ENCODE measurements at places on chromosomes 6 and 20.

DNA sequence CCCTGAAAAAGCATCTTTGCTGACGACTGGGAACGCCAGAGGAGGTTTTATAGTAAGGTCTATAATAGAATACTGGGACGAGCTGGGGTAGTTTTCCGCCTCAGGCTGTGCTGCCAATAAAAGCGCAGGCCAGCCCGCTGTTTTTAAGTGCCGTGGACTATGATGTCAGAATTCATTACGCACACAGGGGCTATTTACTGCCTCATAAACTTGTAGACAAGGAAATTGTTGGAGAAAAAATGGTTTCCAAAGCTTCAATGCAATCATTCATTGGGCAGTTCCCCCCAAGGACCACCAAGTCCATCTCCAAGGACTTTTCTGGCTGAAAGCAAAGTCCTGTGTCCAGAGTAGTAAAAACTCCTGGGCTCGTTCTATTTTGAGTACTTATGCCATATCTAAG is 20.4 kb upstream of the FOXF2 start:
- no peak for DNase-seq

DNA sequence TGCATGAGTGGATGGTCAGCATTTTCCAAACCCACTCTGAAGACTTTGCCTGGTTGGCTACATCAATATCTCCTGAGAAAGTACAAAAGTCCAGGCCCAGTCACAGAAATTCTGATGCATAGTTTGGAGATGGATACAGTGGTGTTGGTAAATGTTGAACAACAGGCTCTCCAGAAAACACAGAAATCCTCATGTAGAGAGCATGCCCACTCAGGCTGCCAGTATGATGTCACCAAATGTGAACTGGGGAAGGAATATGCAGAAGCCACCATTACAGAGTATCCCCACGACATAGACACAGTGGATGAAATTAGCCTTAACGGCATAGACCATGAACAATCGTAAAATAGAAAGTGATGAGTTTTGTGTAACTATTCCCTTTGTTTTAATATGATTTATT is 97.1 kb upstream of the NXT1 start:
- DNase-seq: no peak

DNA sequence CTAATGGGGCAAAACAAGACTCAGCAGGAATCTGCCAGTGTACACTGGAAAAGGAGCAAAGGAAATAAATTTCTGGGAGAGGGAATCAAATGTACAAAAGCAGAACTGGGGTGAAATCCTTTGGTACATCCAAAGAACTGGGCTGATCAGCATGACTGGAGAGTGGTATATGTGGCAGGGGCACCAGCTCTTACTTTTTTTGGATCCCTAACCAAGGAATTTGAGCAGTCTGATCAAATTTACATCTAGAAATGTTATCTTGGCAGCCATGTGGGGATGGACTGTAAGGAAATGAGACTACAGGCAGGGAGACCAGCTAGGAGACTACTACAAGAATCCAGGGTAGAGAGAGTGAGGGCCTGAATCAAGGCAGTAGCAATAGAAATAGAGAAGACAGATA is 1.2 kb upstream of the ZSCAN31 start:
- DNase-seq: no peak

- DNase-seq: no peak
These were observed 101.3 kb downstream of the MYB start for GRCh38 chr6:135282395-135282794.

GRCh38 chr6:72741083-72741482 is 119.2 kb downstream of the KCNQ5 start:
- DNase-seq: no peak

DNA sequence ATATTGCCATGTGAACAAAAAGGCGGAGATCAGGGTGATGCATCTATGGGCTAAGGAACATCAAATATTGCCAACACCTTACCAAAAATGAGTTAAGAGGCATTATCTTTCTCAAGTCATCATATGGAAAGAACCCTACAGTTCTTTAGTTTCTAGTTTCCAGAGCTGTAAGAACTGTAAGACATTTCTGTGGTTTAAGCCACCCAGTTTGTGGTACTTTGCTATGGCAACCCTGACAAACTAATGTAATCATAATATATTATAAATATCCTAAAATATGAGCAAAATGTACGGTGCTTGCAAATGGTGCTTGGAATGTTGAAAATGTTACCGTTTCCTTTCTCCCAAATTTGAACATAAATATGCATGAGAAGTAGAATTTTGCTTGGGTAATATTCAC is 349.6 kb downstream of the PHF3 start:
- no peak for DNase-seq
